CD14-positive monocyte (primary cell): ENCODE measurements at places on chromosomes 2 and 18. TPM values are rescaled to one million over a fixed set of nuclear protein-coding genes. Genes with fewer than 3 reads are reported as not detected.

The CD226 gene
- polyA plus RNA-seq, result 1.1 TPM

The ASXL3 gene
- polyA plus RNA-seq, result not detected

The UGT1A8 gene
- not detected in 2 replicates for polyA plus RNA-seq

The RAB31 gene
- 367 TPM for polyA plus RNA-seq

The CIDEA gene
- polyA plus RNA-seq, result not detected

The SKA1 gene
- polyA plus RNA-seq, result 0.17 TPM

The CREG2 gene
- polyA plus RNA-seq, result not detected in 2 replicates

The ANKRD36C gene
- 0.95 TPM for polyA plus RNA-seq

The MBD2 gene
- 29.8 and 64.9 TPM in 2 replicates for polyA plus RNA-seq

The RGPD3 gene
- polyA plus RNA-seq, result 0.05 and 0.25 TPM in 2 replicates

The HNMT gene
- 109 TPM for polyA plus RNA-seq

The FOXD4L1 gene
- 0.04 and 0.10 TPM in 2 replicates for polyA plus RNA-seq

The RMC1 gene
- polyA plus RNA-seq, result 21.9 TPM

The PDE1A gene
- not detected for polyA plus RNA-seq

The SPR gene
- 7.6 TPM for polyA plus RNA-seq

The LAMA3 gene
- polyA plus RNA-seq, result not detected

The DOK6 gene
- not detected in 2 replicates for polyA plus RNA-seq

The STARD6 gene
- not detected in 2 replicates for polyA plus RNA-seq

The FAM228A gene
- polyA plus RNA-seq, result 0.09 TPM

The CFAP65 gene
- not detected for polyA plus RNA-seq

The CYP26B1 gene
- polyA plus RNA-seq, result not detected in 2 replicates

The MGAT4A gene
- polyA plus RNA-seq, result 35.1 TPM
